ENCODE measurements at places on chromosomes 7 and 10.

GRCh38 chr10:6048281-6049030, 13.7 kb downstream of the IL2RA start:
- ATAC-seq = no peak

DNA sequence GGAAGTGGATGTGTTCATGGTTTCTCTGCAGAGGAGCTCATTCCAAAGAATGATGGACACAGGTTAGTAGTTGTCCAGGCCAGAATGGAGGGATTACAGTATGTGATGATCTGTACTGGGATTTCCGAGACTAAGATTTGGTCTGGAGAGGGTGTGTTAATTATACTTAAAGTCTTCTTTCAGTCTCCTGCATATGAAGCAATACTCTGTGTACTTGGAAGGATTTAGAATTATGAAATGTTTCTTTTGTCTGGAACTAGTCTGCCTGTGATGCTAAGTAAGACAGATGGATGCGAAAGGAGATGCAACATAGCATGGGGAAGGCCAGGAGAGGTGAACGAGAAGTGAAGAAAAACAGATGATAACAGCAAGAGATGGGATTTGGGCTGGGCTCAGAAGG, 305.1 kb upstream of the LYZL1 start:
- no peak for ATAC-seq

GRCh38 chr7:41313171-41313570, 389.7 kb downstream of the INHBA start:
- ATAC-seq = no peak

- ATAC-seq = no peak
Measured at GRCh38 chr7:137078781-137079180, 210.3 kb downstream of the CHRM2 start.

DNA sequence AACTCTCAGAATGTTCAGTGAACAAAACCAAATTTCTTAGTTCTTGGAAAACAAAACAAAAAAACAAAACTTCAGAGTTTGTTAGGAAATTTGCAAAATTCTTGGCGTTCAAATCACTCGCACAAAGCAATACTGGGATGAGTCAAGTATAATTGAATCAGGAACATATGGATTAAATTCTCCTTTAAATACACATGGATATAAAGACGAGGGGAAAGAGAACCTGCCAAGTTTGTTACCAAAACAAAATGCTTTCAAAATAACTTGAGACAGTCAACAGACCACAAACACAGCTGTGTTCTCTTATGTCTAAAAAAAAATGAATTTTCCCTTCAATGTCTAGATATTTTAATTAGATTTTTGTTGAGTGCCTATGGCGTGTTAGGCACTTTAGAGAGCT, 93.5 kb upstream of the MPP7 start:
- no peak for ATAC-seq

- ATAC-seq = no peak
Measured at GRCh38 chr7:18179093-18179492, 151.4 kb upstream of the PRPS1L1 start.

Data from stimulated activated memory B cell treated with anti-CD40 and anti-IgM and Interleukin-4, amounts not matched to agents 10 μg/mL and 1 μg/mL and 100 μg/mL, for 72 hours (primary cell).